ENCODE measurements at places on chromosomes 12 and 14. TPM values are rescaled to one million over a fixed set of nuclear protein-coding genes. Genes with fewer than 3 reads are reported as not detected.

PRB2 gene
- 0.98 TPM for total RNA-seq

TOMM20L gene
- total RNA-seq: not detected

ZNF705A gene
- total RNA-seq: not detected

FAM181A gene
- 8.3 TPM for total RNA-seq

GSC gene
- 0.30 TPM for total RNA-seq

STYK1 gene
- 0.34 TPM for total RNA-seq

PELI2 gene
- total RNA-seq: 16.7 TPM
